Activated T-helper 2 cell treated with anti-CD3 and anti-CD28 coated beads, Interferon-gamma antibody, Interleukin-2, Interleukin-4, amounts not matched to agents 10 μg/mL and 5 μg/mL and 100 μg/mL, durations not matched to agents 14 hours and 24 hours and 36 hours (primary cell): ENCODE measurements at places on chromosomes 4 and X.

- DNase-seq = no peak
These were observed 550.3 kb upstream of the CPEB2 start for GRCh38 chr4:14452001-14452400.

GRCh38 chr4:80611678-80611979 lies 276.1 kb downstream of the CFAP299 start:
- no peak for DNase-seq

DNA sequence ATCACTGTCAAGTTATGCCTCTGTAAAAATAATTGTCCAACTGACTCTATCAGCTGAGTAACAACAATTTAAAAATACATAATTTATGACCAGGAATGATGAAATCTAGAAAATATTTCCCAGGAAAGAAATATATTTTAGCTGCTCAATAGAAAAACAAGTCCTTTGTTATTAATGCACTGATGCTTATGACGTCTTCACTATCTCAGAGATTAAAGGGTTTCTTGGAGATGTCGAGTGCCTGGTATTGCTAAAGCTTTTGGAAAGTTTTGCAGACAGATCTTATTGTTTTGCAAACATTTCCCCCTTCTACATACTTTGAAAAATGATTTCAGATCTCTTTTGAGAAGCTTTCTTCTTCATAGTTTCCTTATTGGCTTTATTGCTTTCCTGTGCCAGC lies 154.6 kb upstream of the RPS6KA3 start:
- DNase-seq = no peak

GRCh38 chr4:151833174-151833573 lies 72.4 kb upstream of the GATB start:
- DNase-seq = no peak

DNA sequence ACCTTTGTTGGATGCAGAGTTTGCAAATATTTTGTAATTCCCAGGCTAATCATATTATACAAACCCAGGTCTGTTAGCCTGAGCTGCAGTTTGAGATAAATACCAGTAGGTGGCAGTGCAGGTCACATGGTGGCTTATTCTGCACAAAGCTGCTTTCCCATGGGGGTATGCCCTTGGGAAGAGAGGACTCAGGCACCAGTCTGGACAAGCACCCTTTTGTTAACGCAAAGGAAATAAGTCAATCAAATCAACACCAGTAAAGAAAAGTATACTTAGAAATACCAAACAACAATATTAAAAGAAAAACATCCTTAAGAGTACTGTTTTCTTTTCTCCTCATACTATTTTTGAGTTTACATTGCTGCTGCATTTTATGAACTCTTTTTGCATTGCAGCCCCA lies 389.0 kb upstream of the ZFP42 start:
- no peak for DNase-seq

DNA sequence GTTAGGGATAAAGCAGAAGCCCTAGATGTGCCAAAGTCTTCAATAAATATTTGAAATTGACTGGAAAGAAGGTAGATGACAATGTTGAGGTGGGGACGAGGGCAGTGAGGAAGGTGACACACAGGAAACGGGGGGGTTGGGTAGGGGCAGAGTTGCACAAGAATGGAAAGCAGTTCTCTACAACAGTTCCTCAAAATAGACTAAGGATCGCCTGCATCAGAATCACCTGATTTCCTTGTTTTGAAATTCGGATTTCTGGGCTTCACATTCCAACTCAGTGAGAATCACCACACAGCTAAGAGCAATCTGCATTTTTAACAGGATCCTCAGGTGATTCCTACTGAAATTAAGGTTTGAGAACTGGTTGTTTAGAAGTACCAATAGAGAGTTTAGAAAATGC lies 70.6 kb downstream of the ARFIP1 start:
- DNase-seq = no peak

GRCh38 chr4:58679886-58680285 lies 1569.7 kb upstream of the IGFBP7 start:
- no peak for DNase-seq

- no peak for DNase-seq
These were observed 1497.3 kb downstream of the STIM2 start for GRCh38 chr4:28357990-28358389.

DNA sequence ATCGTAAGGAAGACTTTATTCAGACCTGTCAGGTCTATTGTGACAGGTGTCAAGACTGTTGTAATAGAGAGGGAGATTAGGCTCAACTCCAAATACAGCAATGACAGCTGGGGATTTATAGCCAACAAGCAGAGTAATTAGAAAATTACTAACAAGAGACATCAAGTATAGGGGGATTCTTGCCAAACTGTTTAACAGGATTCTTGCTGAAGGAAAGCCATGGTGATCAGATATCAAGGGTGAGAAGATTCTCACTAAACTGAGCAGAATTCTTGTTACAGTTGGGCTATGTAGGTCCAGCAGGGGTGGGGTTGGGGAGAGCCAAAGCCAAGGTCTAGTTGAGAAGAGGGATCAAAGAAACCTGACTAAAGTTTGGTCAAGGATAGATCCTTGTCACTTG lies 461.0 kb upstream of the GALNT7 start:
- DNase-seq = no peak
